ENCODE measurements at places on chromosomes 16 and 17. TPM values are rescaled to one million over a fixed set of nuclear protein-coding genes. Genes with fewer than 3 reads are reported as not detected.

DNA sequence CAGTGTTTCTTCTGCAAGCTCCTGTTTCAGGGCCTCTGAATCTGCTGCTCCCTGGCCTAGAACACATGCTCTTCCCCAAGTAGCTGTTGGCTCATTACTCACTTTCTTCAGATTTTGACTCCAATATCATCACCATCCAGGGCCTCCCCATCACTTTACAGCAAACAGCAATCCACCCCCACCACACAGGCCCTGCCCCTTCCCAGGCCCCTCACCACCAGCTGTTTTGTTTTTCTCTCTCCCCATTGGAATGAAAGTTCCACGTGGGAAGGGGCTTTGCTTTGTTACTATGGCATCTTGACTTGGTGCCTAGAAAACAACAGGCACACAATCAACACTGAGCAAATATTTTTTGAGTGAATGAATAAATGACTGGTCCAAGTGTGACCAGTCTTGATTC lies 4.0 kb downstream of the TMEM170A start:
- no peak for DNase-seq

DNA sequence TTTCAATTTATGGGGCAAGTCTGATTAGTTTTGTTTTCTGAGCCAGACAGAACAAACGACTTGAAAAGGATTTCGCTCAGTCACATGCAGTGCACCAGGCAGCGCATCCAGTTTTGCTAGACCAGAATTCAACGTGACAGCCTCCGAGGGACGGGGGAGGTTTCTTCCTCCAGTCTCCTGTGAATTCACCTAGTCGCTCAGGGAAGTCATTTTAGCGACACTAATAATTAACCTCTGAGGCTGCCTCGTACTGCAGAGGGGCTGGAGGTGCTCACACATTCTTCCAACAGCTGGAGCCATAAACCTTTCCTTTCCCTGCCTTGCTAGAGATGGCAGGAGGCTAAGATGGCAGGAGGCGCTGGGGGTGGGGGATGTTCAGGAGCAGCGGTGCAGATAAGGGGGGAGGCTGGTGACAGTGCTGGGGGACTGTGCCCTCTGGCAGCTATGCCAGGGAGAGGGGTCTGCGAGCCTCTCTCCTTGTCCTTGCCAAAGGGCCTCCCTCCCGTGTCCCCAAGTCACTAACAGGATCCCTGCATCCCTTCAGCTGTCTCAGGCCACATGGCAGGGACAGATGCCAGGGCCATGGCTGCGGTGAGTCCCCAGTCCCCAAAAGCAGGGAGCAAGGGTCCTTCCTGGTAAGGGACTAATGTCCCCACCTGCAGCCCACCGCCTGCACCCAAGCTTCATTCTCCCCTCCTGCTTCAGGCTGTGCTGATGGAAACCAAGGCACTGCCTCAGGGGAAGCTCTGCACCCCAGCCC lies 24.0 kb downstream of the MXRA7 start:
- no peak for DNase-seq

DNA sequence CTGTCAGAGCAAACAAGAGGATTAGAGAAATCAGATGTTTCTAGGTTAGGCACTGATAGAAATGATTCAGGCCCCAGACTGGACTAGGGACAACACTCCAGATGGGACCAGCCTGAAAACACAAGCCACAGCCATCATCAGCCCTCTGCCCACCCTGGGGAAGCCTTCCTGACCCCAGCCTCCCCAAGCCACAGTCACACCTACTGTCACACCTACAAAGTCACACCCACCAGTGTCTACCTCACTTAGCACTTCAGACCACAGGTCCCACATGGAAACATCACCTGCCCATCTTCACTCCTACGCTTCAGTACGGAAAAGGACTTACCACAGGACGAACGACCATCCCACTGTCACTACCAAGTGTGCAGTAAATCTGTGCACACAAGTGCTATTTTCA lies 197.9 kb downstream of the ZFHX3 start:
- DNase-seq, result no peak

DNA sequence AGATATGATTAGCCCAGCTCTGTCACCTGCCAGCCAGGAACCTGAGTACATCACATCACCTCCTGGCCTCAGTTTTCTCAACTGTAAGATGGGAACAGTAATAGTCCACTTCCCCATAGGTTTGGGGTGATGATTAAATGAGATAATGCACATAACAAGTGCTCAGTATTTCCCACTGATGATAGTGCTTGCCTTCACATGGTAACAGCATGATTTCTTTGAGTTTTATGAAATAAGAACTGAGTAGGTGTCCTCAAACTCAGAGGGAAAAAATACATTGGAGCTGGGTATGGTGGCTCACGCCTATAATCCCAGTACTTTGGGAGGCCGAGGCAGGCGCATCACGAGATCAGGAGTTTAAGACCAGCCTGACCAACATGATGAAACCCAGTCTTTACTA lies 30.1 kb upstream of the SNN start:
- DNase-seq, result no peak

- no peak for DNase-seq
Measured at GRCh38 chr16:54697677-54698076, 233.0 kb upstream of the IRX5 start.

DNA sequence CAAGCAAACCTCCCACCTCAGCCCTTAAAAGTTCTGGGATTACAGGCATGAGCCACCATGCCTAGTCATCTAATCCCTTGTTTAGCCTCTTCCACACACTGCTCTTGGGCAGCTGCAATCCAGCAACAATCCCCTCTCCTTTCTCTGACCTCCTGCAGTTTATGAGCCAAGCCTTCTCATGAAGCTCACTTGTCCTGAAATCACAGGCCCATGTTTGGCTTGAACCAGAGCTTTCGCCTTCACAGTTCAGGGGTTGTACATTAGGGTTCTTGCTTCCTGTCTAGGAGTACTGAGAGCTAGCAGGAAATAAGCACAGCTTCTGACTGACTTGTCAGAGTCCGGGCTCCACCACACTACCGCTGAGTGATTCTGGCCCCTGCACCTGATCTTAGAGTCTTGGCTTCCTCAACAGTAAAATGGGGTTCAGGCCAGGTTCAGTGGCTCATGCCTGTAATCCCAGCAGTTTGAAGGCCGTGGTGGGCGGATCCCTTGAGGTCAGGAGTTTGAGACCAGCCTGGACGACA lies 16.3 kb downstream of the ERAL1 start:
- DNase-seq, result no peak

MPP3 gene
- 2.4 TPM for total RNA-seq

HOXB3 gene
- 1.4 TPM for total RNA-seq
